Uterus (tissue), 4 donors: ENCODE measurements at places on chromosomes 1 and 21.
A peak's percentile ranks its signal among the peaks of the same experiment; 100 is the strongest.

DNA sequence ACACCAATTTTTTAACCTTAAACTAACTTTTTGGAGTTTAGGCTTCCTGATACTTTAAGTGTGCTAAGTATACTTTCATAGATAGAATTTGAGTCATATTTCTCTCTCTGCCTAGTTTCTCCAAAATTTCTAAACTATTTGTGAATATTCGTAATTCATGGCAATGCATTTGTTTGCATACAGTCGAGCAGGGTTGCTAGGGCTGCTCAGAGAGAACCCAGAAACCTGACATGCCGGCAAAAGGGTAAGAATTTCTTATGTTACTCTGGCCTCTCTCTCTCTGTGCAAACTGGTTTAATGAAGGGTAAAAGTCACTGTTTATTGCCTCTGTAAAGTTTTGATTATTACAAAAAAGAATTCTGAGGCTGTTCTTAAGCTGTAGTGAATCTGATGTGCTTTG is 25.1 kb upstream of the SLC9A1 start:
- DNase-seq, result no peak
- no peaks in the 10 kb centered on the region for H3K27me3 ChIP-seq
- H3K27ac ChIP-seq, result no peak overlapping the region
- no peaks in the 10 kb centered on the region for H3K4me1 ChIP-seq
- H3K4me3 ChIP-seq, result no peak overlapping the region

- no peak for DNase-seq
- H3K4me3 ChIP-seq, result no peak overlapping the region
- H3K36me3 ChIP-seq, result no peaks in the 10 kb centered on the region
- no peak overlapping the region for H3K27ac ChIP-seq
- no peaks in the 10 kb centered on the region for H3K27me3 ChIP-seq
- H3K4me1 ChIP-seq, result no peaks in the 10 kb centered on the region
These were observed 13.0 kb downstream of the ATP1A1 start for GRCh38 chr1:116386042-116386441.

- DNase-seq, result no peak
- no peak overlapping the region for H3K4me3 ChIP-seq
- no peaks in the 10 kb centered on the region for H3K27me3 ChIP-seq
- no peaks in the 10 kb centered on the region for H3K36me3 ChIP-seq
- no peaks in the 10 kb centered on the region for H3K4me1 ChIP-seq
These were observed 6.8 kb upstream of the DYNLT5 start for GRCh38 chr1:66745451-66745850.

GRCh38 chr1:10638559-10639005 is 157.9 kb downstream of the CASZ1 start:
- H3K4me1 ChIP-seq, result peaks cover 15% of the 10 kb centered on the region
- H3K27me3 ChIP-seq, result no peaks in the 10 kb centered on the region

DNA sequence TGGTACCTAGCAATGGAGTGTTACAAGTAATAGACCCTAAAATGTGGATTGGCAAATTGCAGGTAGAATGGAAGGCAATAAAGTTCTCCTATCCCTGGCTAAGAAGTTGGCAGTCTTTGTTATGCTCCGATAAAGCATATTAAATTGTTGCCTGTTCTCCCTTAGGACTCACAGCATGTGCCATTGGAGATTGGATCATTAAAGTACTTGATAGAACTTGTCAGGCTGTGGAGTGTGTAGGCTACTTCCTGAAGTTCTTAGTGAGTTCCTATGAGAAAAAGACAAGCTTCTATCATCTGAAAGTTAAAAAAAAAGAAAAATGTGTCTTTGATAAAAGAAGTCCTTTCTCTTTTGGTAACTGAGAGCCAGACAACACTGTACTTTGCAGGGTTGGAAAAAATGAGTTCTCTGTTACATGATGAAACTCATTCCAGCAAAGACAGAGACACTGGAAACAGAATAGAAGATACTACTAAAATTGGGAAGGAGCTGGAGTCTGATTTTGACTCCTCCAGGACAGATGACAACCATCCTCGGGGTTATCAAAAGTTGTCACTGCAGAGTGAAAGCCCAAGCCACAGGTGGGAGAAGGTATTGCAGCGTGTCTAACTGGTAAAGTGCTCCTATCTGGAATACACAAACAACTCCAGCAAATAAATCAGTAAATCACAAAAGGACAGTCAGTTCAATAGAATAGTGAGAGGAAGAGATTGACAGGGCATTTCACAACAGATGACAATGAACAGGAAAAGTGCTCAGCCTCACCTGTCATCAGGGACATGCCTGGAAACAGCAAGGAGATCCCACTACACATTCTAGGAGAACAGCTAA is 87.5 kb upstream of the WDR26 start:
- no peak overlapping the region for H3K27ac ChIP-seq
- no peak for DNase-seq
- no peaks in the 10 kb centered on the region for H3K4me1 ChIP-seq
- no peak overlapping the region for H3K4me3 ChIP-seq

DNA sequence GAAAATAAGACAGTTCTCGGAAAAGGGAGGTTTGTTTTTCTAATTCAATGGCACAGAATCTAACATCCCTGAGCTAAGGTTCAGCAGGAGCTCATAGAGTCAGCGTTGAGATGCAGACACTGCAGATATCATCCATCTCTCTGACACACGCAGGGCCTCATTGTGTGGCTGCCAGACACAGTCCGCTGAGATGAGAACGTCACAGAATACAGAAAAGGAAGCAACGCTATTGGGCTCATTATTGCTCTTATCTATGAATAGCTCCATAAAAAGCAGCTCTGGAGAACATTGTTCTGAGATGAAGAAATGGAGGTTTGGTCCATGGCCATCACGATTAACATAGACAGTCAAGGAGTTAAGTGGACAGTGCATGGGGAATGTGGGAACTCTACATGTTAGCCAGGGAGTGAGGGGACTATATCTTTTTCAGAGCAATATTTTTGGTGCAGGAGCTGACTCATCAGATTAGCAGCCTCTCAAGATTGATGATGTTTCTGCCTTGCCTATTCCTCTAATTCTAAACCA is 771.6 kb upstream of the CXADR start:
- peak overlapping the region; percentile 62 for H3K27ac ChIP-seq
- no peaks in the 10 kb centered on the region for H3K36me3 ChIP-seq
- H3K27me3 ChIP-seq, result no peaks in the 10 kb centered on the region
- DNase-seq, result peak; percentile 72

- DNase-seq, result no peak
- H3K27me3 ChIP-seq, result peaks cover 3% of the 10 kb centered on the region
- H3K36me3 ChIP-seq, result no peaks in the 10 kb centered on the region
- H3K27ac ChIP-seq, result no peak overlapping the region
- H3K4me3 ChIP-seq, result no peak overlapping the region
These were observed 150.6 kb upstream of the ZC3H12A start for GRCh38 chr1:37323486-37324377.

DNA sequence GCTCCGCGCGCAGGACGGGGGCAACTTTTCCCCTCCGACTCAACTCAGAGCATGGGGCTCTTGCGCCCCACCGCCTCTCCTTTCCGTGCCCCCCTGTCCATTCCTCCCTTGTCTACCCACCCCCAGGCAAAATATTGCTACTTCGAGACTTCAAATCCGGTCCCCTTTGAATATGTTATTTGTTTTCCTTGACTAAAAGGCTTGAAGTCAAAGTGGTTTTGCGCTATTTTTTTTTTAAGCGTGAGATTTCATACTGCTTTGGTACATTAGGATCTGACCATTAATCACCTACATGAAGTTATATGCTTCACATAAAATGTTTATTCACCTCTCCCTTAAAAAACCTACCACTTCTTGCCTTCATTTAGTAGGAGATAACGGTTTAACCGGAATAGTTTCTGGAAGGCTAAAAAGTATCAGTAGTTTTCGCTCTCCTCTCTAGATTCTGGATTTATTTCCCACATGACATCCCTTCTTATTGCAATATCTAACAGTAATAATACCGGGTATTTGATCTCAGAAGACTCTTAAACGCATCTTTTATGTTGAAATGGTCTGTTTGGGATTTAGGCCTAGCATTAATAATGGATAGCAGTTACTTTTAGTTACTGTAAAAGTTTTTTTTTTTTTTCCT is 1.6 kb downstream of the NFIA start:
- H3K36me3 ChIP-seq, result no peaks in the 10 kb centered on the region
- no peaks in the 10 kb centered on the region for H3K27me3 ChIP-seq
- H3K27ac ChIP-seq, result peak overlapping the region; percentile 97

- peaks cover 4% of the 10 kb centered on the region for H3K4me1 ChIP-seq
- DNase-seq, result peak; percentile 38
- H3K36me3 ChIP-seq, result no peaks in the 10 kb centered on the region
- peak overlapping the region; percentile 45 for H3K4me3 ChIP-seq
- no peaks in the 10 kb centered on the region for H3K27me3 ChIP-seq
- H3K27ac ChIP-seq, result peak overlapping the region; percentile 81
These were observed 16.8 kb upstream of the STMN1 start for GRCh38 chr1:25922971-25923552.

DNA sequence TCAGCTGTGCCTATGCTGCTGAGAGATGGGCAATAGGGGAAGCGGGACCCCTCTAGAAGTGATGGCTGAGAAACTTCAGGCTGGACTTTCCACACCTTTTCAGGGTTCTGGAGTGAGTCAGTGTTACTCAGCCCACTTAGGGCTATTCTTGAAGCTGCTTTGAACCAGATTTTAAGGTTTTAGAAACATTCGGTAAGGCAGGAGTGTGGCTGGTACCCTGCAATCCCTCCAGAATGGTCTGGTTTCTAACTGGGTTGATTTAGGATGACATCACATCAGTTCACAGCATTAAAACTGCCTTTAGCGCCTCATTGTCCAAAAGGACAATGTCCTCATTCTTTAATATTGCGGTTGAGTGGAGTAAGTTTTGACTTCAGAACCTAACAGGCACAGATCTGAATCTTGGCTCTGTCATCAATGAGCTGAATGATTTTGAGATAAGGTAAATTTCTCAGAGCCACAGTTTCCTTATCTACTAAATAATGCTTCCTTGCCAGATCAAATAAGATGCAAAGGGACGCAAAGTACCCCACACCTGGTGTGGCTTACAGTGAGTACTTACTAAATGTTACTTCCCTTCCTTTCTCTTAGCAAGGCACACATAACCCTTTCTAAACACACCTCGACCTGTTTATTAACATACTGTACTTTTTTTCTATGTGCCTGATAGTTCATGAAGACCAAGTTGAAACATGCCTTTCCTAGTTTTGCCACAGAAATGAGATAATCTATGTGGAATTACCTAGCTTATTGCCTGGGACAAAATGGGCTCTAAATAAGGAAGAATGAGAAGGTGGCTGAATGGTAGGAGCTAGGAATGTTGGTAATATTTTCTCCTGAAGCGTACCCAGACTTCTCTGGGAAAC is 209.8 kb downstream of the ROR1 start:
- H3K36me3 ChIP-seq, result no peaks in the 10 kb centered on the region
- no peaks in the 10 kb centered on the region for H3K4me1 ChIP-seq
- DNase-seq, result no peak
- H3K27me3 ChIP-seq, result no peaks in the 10 kb centered on the region
- no peak overlapping the region for H3K4me3 ChIP-seq
- no peak overlapping the region for H3K27ac ChIP-seq

DNA sequence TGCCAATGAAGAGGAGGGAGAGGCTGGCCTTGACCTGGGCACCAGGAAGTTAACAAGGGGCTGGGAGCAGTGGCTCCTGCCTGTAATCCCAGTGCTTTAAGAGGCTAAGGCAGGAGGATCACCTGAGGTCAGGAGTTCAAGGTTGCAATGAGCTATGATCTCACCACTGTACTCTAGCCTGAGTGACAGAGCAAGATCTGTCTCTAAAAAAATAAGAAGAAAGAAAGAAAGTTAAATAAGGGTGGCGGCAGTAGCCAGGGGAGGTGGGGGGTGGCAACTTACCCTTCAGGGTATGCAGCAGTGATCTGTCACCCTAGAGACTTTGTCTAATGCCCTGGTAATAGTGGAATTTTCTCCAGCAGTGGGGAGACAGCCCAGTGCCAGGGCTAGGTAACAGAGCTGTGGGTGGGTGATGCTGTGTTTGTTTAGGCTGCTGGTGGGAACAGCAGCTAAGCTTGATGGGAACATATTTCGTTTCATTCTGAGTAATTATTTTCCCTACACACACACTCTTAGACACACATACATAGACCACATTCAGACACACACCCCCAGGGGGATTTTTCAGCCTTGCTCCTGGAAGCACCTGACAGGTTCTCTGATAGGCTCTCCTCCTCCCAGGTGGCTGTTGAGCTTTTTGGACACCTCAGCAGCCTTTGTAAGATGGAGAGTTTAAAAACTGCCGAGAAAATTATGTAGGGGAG is 11.3 kb upstream of the SYT6 start:
- H3K4me3 ChIP-seq, result no peak overlapping the region
- no peak overlapping the region for H3K27ac ChIP-seq
- no peaks in the 10 kb centered on the region for H3K36me3 ChIP-seq
- DNase-seq, result no peak

DNA sequence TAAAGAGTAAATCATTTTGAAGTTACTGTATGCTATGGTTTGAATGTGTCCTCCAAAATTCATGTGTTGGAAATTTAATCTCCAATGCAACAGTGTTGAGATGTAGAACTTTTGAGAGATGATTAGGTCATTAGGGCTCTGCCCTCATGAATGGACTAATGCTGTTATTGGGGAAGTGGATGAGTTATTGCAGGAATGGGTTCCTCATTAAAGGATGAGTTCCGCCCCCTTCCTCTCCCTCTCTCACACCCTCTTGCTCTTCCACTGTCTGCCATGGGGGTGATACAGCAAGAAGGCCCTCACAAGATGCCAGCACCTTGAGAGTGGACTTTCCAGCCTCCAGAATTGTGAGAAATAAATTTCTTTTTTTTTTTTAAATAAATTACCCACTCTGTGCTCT is 97.6 kb downstream of the ATP1A1 start:
- no peaks in the 10 kb centered on the region for H3K36me3 ChIP-seq
- no peak for DNase-seq
- H3K27me3 ChIP-seq, result no peaks in the 10 kb centered on the region
- H3K27ac ChIP-seq, result no peak overlapping the region

DNA sequence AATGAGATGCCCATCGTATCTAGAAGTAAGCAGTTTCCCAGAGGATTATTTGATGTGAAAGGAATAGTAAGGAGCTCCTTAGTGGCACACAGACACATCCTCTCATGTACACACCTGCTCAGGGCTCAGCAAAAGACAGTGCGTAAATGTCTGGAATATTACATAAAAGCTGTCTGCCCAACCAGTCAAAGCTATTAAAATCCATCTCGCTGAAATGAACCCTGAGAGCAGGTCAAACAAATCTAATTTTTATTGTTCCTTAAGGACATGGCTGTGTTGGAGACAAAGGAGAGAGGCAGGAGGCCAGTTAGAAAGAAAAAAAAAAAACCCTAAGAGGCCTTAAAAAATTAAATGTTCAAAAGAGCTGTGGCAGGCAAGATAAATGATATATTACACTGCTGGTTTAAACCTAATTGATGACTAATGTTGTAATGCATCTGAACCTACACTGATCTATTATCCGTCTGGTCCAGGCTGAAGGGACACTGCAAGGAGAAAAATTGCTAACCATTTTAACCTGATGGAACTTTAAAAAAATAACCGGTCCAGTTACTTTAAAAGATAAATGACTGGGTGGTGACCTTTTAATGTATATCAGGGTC is 58.5 kb upstream of the FGGY start:
- no peaks in the 10 kb centered on the region for H3K36me3 ChIP-seq
- H3K27me3 ChIP-seq, result no peaks in the 10 kb centered on the region
- no peak for DNase-seq
